ENCODE measurements at places on chromosomes 2 and 18.

- DNase-seq, result no peak
Measured at GRCh38 chr2:47323822-47324171, 79.2 kb upstream of the MSH2 start.

DNA sequence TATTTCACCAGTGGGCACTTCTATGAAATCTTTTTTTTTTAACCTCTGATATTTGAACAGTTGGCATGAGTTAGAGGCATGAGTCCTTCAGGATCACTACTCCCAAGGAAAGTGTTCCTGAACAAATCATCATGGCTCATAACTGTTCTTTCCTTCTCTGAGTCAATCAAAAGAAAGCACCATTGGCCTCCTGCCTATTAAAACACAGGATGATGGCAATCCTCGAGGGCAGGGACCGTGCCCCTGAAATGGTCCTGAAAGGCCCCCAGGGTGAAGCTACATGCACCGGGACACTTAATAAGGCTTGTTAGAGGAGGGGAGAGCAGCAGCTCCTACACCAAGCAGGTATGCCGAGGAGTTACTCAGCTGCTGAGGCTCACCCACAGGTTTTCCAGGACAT, 43.5 kb downstream of the SLC14A2 start:
- peak; percentile 21 for DNase-seq

- peak; percentile 70 for DNase-seq
Measured at GRCh38 chr2:55482186-55482884, 37.2 kb upstream of the CFAP36 start.

DNA sequence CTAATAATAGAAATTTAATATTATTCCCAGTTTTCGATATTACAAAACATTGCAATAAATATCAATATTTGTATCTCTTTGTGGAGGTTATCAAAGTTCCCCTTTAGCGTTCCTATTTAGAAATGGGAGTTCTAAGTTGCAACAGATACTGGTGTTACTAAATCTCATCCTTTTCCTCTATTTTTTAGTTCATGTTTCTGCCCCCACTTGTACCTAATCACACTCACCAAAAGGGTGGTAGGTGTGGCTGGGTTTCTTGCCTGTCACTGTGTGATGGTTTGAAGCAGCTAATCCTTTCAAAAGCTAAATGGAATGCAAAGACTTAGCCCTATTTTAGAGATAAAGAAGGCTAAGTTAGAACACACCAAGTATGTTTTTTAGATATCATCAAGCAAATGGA, 997.9 kb downstream of the TSN start:
- no peak for DNase-seq

- DNase-seq, result peak; percentile 82
Measured at GRCh38 chr18:80147418-80148325, 38.6 kb downstream of the ADNP2 start.

DNA sequence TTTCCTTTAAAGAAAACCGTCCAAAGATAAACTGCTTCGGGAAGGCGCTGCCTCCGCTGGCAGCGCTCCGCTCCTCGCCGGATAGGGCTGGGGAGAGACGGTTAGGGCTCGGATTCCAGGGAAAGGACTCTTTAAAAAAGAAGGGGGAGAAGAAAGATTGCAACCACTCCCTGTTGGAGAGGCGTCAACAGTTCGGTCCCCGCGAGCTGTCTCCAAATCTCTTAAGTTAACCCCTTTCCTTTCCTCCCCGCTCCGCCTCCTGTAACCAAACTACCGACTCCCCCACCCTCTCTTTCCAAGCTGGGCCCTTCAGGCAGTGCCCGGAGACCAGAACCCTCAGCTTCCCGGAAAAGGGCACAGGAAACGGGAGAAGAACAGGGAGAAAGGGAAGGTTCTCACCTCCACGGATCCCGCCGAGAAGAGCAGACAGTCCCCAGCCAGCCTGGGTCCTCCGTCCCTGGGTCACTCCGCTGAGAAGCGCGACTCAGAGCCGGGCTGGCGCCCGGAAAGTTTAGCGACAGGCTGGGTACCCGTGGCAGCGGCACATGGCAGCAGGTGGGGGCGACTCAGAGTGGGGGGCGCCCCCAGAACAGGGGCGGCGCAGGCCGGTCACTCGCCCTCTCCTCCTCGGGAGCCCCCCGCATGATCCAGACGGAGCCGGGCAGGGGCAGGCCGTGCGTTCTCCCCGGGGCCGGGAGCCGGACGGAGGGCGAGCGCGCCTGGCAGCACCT, 675 bp downstream of the FZD5 start:
- DNase-seq, result no peak

DNA sequence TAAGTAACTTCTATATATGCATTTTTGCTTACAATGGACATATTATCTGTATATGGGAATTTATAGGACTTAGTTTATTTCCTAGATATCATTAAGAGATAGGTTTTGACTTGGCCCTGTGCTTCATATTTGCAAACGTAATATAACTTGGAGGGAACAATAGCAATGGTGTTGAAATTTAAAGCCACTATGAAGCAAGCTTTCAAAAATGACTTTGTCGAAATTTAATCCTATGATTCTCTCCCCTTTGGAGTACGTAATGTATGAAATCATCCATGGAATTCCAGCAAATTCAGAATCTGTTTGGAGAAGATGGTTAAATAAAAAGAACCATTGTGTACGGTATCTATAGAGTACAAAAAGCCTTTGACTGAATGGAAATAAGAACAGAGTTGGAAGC, 486.3 kb downstream of the ARHGAP15 start:
- DNase-seq, result no peak

GRCh38 chr2:38277245-38278116, 99.6 kb downstream of the ATL2 start:
- DNase-seq, result peak; percentile 90

DNA sequence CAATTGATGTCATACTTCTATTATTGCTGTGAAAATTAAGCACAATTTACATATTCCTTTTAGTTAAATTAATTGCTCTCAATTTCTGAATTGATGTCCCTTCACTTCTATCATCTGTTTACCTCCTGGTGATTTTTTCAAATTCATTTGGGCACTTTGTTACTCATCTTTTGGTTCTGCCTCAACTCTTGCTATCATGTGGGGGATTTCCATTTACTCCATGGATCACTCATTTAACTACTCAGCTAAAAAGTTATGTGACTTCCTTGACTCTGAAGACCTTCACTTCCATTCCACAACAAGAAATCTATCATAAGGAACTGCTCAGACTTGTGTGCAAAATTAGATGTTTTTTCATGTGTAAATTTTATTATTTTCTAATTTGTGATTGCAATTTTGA, 126.2 kb downstream of the EHBP1 start:
- no peak for DNase-seq

- peak; percentile 71 for DNase-seq
Measured at GRCh38 chr2:70083344-70084156, 3.7 kb upstream of the PCBP1 start.

GRCh38 chr2:191951832-191952231, 104.9 kb upstream of the CAVIN2 start:
- DNase-seq, result no peak

- DNase-seq, result no peak
Measured at GRCh38 chr2:141380008-141380979, 750.5 kb downstream of the LRP1B start.

DNA sequence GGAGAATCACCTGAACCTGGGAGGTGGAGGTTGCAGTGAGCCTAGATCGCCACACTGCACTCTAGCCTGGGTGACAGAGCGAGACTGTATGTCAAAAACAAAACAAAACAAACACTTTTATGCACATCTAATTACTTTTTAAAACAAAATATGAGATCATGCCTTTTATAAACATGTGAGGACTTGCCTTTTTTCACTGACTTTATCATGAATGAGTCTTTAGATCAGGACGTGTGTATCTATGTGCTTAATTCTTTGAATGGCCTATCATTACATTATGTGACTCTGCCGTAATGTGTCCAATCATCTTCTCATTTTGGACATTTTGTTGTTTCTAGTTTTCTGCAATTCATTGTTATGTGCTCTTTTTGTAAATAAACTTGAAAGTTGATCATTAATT, 58.7 kb downstream of the FAM117B start:
- DNase-seq, result no peak

DNA sequence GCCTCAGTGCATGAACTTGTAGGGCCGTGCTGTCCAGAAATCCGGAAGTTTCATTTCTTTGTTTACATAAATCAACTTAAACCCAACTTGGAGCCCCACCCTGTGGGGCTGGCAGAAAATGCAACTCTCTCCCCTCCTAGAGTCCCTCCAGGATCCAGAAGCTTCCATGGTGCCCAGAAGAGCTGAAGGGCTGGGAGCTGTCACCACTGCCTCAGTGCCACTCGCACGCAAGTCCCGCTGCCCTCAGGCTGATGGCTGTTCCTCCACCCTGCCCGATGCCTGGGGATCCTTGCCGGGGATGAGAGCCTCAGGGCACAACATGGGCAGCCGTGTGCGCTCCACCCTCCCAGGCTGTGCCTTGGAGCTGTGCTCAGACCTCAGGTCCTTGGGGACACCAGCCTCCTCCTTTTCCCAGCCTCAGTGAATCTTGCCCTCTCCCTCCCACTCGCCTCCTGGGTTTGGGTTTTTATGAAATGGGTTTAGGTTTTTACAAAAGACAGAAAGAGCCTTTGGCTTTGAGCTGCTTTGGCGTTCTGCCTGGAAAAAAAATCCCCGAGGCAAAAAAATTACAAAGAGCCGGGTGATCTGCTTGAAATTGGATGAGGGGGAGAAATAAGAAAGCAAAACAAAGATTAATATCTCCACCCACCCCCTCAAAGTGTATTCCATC, 155.2 kb downstream of the TWIST2 start:
- DNase-seq, result peak; percentile 73

DNA sequence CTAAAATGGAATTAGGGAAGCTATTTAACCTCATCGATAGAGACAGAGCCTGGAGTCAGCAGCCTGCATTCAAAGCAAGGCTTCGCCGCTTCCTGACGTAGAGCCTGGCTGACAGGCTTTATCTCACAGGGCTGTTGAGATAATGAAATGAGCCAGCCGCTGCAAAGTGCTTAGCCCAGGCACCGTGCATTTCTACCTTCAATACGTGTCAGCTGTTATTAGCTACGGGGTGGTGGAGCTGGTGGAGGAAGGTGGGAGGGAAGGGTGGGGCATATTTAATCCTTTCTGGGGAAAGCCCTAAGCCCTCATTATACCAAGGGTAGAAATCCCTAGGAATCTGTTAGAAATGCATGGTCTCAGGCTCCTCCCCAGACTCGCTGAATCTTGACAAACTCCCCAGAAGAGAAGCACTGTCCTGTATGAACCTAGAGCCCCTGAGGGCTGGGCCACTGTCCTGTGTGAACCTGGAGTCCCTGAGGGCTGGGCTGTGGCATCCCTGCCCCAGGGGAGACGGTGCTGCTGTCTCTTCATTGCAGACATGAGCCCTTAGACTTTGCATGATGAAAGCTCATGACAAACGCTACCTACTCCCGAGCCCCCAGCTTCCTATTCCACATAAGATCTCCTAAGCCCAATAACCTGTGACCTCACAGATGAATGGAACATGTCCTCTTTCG, 72.4 kb downstream of the ALPK2 start:
- no peak for DNase-seq

- DNase-seq, result no peak
Measured at GRCh38 chr2:106184394-106184793, 9.7 kb downstream of the UXS1 start.

GRCh38 chr2:169716238-169716886, 17.3 kb upstream of the KLHL23 start:
- peak; percentile 31 for DNase-seq

- DNase-seq, result no peak
Measured at GRCh38 chr2:38243186-38243880, 133.7 kb downstream of the ATL2 start.

DNA sequence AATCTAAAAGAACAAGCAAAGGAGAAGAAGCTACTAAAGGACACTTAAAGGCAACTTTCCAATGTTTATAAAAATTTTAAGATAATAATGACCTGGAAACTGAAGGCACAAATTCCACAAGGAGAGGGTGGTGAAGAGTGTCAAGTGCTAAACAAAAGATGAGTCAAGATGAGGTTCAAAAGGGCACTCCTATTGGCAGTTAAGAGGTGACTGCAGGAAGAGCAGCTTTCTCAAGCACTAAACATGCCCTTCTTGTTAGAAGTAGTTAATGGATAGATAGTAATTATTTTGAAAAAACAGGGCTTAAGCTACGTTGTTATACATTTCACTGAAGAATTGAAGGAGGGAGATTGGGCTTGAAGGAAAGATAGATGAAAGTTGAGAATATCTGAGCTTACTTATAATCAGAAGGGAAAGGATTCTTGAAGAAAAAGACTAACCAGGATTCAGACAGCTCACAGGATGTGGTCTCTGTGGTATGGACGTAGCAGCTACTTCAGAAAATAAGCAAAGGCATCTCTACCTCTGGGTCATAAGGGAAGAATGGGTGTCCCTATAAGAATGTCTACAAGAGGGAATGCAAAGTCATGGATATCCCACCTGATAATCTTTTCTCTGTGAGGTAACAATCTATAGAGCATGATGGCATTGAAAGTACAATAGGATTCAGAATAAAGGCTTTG, 454.7 kb upstream of the SLC39A10 start:
- peak; percentile 50 for DNase-seq

- DNase-seq, result no peak
Measured at GRCh38 chr2:68403199-68403644, 38.1 kb downstream of the PLEK start.

- DNase-seq, result no peak
Measured at GRCh38 chr2:164285576-164285975, 335.7 kb downstream of the GRB14 start.

GRCh38 chr2:125643585-125643984, 1012.4 kb upstream of the GYPC start:
- DNase-seq, result no peak

GRCh38 chr18:23881778-23882177, 132.8 kb upstream of the TTC39C start:
- no peak for DNase-seq

GRCh38 chr2:5322396-5322795, 369.8 kb upstream of the SOX11 start:
- DNase-seq, result no peak

- peak; percentile 68 for DNase-seq
Measured at GRCh38 chr2:567865-568638, 109.2 kb downstream of the TMEM18 start.

DNA sequence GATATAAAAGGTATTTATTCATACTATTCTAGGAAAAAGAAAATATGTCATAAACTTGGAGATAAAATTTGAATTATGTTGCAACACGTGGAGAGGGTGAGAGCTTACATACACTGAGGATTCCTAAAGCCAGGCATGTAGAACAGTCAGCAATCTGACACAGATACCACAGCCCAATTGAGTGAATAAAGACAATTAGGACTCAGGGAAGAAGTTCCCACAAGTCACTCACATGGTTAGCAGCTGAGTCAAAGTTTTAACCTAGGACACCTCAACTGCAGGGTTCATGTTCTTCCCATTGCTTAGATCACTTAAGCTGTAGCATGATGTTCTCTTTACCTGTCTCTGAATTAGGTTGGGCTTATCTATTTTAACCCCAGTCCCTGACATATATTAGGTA, 189.5 kb downstream of the CMPK2 start:
- no peak for DNase-seq
